ENCODE measurements at places on chromosomes 12 and 14.

DNA sequence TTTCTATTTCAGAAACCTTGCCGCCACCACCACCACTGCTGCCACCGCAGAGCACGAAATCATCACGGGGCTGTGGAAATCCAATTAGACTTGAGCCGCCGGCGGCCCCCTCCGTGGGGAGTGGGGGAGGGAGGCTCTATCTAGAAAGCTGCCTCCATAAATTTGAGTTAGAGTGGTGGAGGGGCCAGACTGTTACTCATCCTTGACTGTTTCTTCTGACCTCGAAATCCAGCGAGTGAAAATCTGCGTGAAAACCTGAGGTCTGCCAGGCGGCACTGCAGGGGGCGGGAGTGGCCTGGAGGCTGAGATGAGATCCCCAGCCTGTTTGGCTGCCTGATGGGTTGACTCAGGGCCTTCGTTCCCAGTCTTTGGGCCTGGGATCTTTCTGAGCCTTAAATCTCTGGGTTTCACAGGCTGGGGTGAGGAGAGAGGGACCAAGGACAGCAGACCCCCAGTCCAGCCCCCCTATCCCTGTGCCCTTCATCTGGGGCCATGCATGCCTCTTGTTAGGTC, 29.9 kb downstream of the TSPAN9 start:
- no peak for DNase-seq

DNA sequence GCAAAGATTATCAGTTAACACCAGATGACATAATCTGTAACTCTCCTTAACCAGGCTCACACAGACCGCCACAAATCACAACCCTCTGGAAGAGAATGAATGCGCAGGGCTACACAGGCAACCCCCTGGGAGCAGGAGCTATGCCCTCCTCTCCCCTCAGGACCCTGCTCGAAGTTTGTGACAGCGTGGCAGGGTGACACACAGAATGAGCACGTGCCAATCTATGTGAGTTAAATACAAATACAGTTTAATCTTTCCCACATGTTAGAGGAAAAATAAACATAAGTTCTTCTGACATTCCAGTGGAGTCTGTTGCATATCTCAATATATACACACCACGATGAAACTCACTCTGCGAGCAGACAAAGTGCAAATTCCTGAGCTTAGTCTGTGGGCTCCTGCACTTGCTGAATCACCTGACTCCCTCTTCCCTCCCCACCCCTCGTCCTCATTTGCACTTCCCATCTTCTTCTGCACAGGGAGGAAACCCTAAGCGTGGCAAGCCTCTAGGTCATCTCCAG, 37.6 kb downstream of the BCAT1 start:
- DNase-seq: no peak

DNA sequence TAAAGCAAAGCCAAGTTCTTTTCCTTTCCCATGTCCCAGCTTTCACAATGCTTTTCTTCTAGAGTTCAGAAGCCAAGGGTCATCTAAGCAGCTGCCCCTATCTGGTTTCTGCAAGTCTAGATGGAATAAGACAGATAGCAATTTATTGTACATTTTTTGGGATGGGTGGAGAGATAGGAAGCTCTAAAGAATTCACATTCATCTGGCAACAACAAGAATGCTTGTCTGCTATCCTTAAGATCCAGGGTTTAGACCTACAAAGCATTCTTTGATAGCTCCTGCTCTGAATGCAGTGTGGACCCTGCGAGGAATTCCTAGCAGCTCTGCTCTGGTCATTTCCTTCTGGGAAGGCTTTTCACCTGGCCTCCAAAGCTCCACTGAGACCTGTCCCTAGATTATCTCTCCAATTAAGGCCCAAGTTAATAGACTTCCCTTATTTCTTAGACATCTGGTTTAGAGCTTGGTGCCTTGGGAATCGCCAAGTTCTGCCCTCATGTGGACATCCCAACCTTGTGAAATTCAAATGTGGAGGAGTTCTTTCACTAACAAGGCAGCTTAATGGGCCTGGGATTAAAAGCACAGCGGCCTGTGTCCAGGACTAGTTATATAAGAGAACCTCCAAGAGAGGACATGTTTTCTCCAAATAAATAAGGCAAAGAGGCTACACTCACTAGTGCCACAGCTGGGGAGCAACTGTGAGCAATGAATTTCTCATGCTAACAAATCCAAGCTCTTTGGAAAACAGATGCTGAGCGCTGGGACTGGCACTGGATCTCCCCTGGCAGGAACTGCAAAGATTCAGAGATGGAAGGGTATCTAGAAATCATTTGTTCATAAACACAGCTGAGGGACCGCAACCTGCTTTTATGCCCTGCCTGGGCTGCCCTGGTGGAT, 384.5 kb upstream of the DDHD1 start:
- DNase-seq: peak; percentile 67

DNA sequence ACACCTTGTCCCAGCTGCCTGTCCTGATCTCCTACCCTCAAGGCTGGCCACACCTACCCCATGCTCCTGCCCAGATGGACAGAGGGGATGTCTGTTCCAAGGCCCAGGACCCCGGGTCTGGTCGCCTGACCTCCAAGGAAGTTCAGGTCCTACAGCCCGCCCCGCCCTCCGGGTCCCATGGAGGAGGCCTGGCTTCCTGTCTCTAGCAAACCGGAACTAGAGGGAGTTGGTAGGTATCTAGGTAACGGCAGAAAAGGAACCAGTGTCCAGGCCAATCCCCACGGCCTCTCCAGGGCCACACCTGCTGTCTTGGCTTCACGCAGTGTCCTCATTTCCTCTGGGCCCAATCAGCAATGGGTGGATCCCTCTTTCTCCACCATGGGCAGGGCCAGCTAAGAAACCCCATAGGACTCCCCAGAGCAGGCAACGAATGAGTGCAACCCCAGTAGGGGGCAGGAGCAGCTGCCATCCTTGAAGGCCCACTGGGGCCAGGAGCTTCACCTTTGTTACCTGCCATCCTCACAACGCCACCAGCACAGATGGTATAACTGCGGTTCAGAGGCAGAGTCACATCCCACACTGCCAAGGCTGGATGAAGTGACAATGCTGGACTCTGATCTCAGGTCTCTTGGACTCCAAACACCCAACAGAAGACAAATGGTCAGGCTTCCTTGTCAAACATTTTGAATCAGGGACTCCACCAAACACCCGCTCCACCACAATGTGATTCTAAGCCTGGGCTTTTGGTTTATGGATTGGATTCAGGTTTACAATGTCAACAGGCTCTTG, 25.1 kb upstream of the RPLP0 start:
- DNase-seq: peak; percentile 68

DNA sequence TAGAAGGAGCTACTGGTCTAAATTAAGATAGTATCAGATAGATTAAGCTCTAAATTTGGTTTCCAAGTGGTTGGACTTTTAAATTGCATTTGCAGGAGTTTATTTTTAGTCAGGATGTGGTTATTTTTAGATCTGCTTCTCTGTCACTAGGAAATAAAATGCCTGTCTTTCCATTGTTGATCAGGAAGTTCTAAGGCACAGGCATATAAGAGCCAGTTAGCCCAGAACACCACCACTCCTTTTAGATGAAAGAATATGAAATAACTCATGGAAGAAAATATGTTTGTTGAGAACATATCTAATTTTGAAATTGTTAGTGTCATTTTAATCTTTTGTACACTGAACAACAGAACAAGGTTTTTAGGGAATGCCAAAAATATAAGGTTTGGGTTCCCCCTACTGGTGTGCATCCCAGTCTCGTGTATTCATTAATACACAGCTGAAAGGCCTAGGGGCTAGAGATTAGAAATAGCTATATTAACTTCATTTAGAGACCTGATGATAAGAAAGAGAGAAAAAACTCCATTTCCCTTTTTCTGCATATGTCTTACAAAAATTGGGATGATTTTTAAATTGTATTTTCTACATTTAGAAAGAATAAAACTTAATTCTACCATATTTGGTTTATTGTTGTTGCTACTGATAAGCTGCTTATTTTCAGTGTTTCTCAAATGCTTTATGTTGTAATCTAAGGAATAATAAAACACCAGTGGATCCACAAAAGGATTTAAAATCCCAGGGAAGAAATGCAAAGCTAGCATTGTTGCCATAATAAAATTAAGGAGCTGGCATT, 67.2 kb downstream of the RIC8B start:
- DNase-seq: no peak

All from sigmoid colon (tissue), 7 donors.